ENCODE measurements at places on chromosomes 7 and 10.

DNA sequence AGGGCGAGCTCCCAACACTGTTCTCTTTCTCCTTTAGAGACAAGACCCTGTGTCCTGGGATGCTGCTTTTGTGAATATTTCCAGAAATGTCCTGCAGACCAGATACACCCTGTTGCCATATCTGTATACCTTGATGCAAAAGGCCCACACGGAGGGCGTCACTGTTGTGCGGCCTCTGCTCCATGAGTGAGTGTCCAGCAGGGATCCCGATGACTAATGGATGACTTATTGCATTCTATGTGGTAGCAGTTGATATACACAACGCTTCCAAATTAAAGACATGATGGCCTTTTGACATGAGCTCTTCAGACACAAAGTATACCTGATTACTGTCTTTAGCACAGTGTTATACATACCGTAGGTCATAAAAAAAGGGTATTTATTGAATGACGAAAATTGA lies 45.0 kb upstream of the MGAM2 start:
- DNase-seq, result no peak

GRCh38 chr10:77574438-77574837 lies 63.2 kb downstream of the KCNMA1 start:
- no peak for DNase-seq

GRCh38 chr10:124735491-124736286 lies 8.5 kb downstream of the FAM53B start:
- no peak for DNase-seq

- no peak for DNase-seq
Observed at GRCh38 chr10:33621101-33621500, 286.6 kb upstream of the NRP1 start.

DNA sequence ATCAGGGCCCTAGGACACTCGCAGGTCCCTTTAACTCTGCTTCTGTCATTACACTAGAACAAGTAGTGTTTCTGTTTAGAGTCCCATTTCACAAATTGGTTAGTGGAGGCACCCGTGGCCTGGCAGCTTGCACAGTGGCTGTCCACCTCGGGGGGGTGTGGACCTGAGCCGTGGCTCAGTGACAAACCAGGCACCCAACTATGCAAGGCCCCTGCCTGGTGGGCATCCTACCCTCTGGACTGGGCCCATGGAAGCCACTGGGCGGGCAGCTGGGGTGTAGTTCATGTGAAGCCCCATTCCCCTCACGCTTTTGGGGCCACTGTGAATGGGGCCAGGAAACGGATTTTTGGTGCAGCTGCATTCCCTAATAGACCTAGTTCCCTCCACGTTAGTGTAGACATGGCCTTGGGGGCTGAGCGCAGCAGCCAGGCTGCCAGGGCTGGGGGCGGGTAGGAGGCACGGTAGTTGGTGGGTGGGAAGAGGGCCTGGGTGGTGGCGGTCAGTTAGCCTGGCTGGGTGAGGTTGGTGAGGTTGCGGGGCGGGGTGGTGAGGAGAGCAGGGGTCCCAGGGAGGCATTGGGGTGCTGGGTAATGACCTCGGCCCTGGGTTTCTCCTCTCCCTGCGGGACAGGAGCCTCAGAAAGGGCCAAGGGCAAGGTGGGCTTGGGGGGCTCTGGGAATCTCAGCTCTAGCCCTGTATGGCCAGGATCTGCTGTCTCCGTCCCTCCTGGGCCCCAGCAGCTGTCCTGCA lies 18.7 kb downstream of the ZNF316 start:
- DNase-seq, result no peak

DNA sequence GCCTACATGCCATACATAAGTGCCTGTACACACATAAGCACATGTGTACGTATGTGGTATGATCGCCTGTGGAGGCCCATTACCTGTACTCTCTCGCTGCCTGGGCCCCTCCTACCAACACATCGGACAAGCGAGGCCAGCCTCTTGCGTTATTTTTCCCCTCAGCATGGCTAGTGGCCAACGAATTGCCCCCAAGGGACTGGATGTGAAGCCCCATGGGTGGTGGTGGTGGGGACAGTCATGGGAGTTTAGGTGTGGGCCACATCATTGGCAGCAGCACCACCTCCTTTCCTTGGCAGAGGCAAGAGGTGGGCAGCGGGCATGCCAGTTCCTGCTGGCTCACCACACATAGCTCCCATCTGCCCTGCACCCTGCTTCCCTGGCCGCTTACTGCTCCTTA lies 10.0 kb downstream of the GRK5 start:
- no peak for DNase-seq

DNA sequence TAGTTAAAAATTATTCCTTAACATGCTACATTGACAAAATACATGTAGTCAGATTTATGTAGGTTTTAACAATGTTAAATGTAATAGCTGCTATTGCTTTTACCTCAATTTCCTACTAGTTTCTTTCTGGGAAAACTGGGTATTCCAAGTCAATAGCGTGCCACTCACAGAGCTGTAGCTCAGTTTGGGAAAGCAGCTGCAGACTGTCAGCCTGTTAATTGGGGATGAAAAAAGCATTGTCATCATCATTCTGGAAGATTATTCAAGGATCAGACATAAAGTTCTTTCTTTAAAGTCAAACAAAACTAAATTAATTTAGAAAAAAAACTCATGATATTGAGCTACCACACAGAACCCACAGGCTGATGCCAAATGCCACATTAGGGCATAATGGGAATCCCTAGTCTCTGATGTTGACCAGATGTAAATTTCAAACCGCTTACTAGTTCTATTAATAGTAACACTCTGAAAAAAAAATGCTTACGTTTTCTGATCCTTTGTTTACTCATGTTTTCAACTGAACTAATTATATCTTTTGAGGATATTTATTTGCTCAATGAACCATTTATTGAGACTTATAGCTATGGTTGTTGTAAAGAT lies 19.6 kb upstream of the AGMO start:
- no peak for DNase-seq
